Lower leg skin (tissue), 4 donors: ENCODE measurements at places on chromosomes 6 and 20. TPM values are rescaled to one million over a fixed set of nuclear protein-coding genes. Genes with fewer than 3 reads are reported as not detected.

DNA sequence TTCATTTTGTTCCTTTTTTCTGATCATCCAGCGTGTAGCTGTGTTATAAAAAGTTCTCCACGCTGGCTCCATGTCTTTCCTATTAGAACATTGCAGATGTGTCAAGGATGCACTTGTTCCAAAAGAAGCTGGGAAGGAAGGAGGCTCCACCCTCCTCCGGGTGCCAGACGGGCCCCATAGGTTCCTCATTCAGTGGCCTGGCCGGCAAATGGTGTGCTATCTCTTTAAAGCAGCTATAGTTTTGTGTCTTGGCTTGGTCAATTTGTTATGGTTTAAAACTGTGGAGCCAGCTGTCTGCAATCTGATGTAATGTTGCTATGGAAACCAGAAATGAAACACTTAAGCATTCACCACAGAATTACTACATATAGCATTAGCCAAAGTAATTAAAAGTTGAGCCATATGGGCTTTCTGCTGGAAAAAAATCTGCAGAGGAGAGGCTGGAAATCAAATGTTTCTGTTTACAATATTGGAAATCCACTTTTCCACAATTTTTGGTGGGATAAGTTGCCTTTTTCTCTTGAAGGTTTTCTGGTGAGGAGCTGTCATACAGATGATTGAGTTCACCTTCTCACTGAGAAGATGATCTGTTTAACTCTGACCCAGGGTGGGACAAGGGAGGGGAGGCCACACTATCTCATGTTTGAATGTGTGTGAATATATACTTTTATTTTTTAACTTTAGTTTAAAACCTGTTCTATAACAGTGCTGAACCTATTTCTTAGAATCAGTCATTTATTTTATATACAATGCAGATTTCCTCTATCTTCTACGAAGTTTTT, 167.4 kb downstream of the SASH1 start:
- DNase-seq = peak; percentile 96

DNA sequence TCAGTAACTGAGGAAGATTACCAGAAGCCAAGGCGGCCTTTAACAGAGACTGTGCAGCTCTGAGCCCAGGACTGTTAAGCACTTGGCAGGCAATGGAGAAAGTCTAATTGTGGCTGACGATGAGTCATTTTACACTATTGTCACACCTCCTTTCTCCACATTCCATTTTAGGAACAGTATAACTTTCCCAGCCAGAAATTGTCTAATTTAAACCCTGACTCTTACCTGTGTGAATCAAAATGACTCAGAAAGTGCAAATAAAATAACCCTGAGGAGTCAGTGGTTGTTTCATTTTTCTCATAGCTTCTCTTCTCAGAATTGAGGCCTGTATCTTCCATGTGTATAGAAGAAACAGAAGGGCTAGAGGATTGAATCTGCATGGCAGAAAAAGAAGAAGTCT, 40.0 kb upstream of the OPN5 start:
- DNase-seq = no peak

DNA sequence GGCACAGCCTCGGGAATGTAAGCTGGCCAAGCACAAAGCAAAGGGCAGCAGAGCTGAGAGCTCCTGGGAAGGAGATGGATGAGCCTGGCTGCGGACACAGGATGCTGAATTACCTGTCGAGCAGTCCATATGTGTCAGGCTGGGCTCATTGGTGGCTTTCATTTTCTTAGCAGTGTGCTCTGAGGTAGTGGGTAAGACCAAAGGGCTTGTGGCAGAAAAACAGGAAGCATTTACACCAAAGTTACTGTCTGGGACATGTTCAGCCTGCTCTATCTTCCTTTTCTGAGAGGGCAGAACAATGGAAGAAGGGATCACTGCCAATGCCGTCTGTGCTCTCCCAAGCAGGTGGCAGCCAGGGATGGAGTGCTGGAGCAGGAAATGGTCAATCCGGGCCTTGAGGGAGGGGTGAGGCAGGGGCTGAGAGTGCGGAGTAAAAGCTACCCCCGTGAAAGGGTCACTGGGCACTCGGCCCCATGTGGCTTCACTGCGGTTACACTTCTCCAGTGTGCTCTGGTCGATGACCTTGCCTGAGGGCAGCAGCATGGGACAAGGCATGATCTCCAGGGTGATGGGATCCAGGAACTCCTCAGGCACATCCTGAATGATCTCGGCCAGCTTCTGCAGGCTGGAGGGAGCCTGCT, 36.9 kb upstream of the AVP start:
- DNase-seq = no peak

- DNase-seq = no peak
Measured at GRCh38 chr6:146389740-146390139, 153.9 kb upstream of the RAB32 start.

DNA sequence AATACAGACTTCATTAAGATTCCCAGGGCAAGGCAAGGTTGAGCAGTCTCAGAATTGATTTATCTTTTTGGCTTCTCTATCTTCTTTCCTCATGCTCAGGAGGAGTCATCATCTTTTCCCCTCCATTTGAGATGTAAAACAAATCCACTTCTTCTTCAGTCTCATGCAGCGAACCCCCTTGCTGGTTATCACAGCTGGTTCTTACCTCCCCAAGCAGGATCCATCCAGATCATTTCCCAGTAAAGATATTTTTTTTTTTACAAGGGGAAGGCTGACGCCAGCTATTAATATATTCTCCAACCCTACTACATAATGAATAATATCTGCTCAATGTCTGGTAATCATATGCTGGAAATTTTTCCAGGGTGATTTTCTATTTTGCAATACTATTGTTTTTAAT, 508.9 kb upstream of the NOX3 start:
- DNase-seq = no peak

DNA sequence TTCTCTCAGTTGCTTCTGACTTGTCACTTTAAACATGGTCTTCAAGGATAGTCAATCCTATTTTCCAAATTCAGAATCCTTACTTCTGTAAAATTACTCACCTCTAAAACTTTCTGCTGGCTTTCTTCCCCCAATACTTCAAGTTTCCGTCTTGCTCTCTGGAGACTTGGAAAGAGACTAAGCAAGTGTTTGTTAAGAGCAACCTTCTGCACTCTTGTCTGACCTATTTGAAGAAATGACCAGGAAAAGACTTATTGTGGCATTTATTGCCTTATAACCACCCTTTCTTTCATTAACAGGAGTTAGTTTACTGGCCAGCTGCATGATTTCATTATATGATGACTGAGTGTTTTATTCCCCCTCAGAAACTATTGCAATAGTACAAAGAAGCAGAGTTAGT, 181.0 kb downstream of the TBC1D7 start:
- no peak for DNase-seq

DNA sequence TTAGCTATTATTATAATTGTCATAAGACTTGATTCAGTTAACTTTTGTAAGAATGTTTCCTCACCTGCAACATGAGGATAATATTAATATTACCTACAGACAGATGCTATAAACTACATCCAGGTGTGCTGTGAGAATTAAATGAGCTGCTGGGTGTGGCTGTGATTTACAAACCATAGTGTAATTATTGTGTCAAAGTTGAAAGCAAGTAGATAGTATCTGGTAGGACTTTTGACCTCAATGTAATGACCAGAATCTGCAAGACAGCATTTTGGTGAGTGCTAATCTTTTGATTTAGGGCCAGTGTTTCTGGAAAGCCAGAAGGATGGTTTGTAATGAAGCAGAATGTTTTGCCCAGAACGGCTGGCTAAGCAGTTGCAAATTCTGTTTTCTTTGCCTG, 162.5 kb downstream of the TRMT11 start:
- DNase-seq = no peak

DNA sequence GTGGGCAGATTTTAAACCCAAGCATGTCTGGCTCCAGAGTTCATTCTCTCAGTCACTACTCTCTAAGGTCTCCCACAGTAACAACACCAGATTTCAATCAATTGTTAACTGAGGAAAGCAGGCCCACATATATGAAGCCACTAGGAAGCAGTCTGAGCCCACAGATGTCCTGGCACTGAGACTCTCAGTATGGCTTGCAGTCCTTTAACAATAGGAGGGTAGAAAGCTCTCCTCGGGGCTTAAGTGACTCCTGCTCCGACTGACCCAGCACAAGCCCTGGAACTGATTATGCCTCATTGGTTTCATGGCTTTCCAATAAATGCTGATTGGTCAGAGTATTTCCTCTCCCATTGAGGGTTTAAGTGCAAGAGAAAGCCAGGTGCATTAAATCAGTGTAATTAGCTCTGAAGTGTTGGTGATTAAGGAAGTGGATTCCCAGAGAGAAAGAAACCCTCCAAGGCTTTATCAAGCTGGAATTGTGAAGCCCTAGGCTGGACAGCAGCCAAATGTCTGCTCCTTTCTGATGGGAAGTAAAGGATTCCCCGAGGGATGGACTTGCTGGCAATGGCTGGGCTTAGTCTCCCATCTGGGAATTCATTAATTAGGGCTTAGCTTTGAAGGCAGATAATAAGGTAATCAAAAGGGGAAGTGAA, 76.6 kb upstream of the PROKR2 start:
- DNase-seq = no peak

DNA sequence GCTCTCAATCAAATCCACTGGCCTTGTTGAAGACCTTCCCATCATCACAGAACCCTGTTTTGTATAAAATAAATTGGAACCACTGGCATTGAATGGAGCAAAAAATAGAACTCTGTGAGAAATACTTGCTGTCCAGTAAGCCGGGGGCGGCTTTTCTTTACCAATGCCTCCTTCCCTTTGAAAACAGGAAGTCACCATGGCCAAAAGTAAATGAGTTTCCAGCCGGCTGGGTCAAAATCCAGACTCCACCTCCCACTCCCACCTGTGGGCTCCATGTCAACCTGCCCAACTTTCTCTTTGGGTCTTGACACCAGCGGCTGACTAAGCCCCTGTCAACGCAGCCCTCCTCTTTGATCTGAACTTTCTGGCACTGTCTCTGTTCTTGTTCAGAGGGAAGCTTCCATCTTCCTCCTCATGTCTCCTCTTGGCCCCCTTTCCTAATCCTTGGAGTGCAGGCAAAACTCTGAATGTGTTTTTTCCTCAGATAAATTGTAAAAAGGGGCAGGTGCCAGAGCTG, 95.2 kb downstream of the TFAP2C start:
- DNase-seq = no peak

DNA sequence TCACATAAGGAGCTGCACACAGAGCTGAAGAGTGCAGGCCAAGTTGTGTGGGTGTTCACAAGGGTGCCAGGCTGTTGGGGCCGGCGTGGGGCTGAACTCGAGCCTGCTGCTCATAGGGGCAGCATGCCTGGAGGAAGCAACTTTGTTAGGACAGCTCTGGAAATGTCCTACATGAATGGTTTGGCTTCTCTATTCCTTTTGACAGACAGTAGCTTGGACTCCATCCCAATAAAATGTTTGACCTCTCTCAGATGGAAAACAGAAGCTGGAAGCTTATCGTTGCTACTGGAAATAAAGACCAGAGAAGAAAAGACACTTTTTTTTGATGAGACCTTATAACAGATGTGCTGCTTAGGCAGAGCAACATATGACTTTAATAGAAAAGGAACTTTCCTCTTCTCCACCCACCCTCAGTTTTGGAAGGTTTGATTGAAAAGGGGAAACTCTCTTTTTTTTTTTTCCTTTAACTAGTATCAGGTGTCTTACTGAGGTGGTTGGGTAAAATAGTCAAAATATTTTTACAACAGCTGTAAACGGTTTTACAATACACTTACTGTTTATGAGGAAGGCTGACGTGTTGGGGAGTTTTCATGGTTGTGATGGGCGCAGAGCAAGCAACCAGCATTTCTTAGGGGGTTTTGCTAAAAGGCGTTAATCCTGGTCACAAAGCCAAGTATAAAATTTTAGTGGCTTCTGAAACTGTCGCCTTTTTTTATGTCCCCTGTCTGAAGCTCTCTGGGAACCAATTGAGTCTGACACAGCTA, 80.7 kb upstream of the EEF1E1 start:
- no peak for DNase-seq

The PRICKLE4 gene
- total RNA-seq = 3.2 TPM

The MUC21 gene
- total RNA-seq = not detected

The PRKN gene
- total RNA-seq = 7.7 TPM

The EYS gene
- total RNA-seq = not detected

The ABHD16B gene
- total RNA-seq = not detected
